ENCODE measurements at places on chromosomes 2 and 18. TPM values are rescaled to one million over a fixed set of nuclear protein-coding genes. Genes with fewer than 3 reads are reported as not detected.

PTPRM gene
- total RNA-seq = 32.6 TPM

CAPN13 gene
- 0.15 TPM for total RNA-seq

ACMSD gene
- total RNA-seq = not detected

LCT gene
- 0.04 TPM for total RNA-seq

CGREF1 gene
- 8.1 TPM for total RNA-seq

EN1 gene
- 0.83 TPM for total RNA-seq

MTIF2 gene
- 45.1 TPM for total RNA-seq

AQP4 gene
- total RNA-seq = not detected

KIF3C gene
- total RNA-seq = 45.4 TPM

FZD7 gene
- total RNA-seq = 5.5 TPM

DGUOK gene
- 175 TPM for total RNA-seq

ZSCAN30 gene
- 1.0 TPM for total RNA-seq

COMMD1 gene
- 47.6 TPM for total RNA-seq

FOXD4L1 gene
- total RNA-seq = 0.09 TPM
